ENCODE measurements at places on chromosomes 7 and 10. TPM values are rescaled to one million over a fixed set of nuclear protein-coding genes. Genes with fewer than 3 reads are reported as not detected.
A peak's percentile ranks its signal among the peaks of the same experiment; 100 is the strongest.

- peak; percentile 71 for DNase-seq
These were observed 1.9 kb downstream of the ACSL5 start for GRCh38 chr10:112375721-112376395.

DNA sequence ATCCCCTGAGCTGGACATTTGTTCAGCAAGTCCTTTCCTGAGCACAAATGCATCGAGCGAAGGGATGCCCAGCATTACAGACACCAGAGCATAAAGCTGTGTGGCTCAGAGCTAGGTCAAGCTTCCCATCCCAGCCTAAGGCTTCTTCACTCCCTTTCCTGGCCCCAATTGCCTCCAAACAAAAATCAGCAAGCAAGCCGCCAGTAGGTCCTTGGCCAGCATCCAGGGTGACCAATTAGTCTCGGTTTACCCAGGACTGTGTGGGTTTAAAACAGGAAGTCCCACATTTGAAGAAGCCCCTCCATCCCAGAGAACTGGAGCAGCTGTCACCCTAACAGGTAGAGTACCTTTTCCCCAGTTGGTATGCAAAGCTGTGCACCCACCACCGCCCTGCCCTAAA, 51.2 kb downstream of the PRKAG2 start:
- DNase-seq = no peak

DNA sequence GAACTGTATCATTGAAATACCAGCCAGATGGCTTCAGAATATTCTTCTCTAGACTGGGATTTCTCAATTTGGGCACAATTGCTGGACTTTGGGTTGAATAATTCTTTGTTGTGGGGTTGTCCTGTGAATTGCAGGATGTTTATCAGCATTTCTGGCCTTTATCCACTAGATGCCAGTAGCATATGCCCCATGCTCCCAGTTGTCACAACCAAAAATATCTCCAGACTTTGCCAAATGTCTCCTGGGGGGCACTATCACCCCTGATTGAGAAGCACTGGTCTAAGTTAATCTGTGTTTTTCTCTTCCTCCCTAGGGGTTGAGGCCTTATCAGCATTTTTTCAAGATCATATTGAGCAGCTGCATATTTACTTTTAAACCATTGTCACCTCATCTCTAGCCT, 204.9 kb upstream of the SP8 start:
- DNase-seq = no peak

GRCh38 chr10:93542358-93542791, 24.1 kb upstream of the FFAR4 start:
- DNase-seq = no peak

Gene CTBP2
- 57.1 TPM for total RNA-seq

Gene RNF148
- total RNA-seq = not detected
